ENCODE measurements at places on chromosomes 3 and 15. TPM values are rescaled to one million over a fixed set of nuclear protein-coding genes. Genes with fewer than 3 reads are reported as not detected.

TSPAN3 gene
- 419 TPM for total RNA-seq

MORF4L1 gene
- total RNA-seq: 188 TPM

NR1I2 gene
- 62.9 TPM for total RNA-seq

CEP19 gene
- total RNA-seq: 0.70 TPM

INSYN1 gene
- total RNA-seq: 0.98 TPM

DNA sequence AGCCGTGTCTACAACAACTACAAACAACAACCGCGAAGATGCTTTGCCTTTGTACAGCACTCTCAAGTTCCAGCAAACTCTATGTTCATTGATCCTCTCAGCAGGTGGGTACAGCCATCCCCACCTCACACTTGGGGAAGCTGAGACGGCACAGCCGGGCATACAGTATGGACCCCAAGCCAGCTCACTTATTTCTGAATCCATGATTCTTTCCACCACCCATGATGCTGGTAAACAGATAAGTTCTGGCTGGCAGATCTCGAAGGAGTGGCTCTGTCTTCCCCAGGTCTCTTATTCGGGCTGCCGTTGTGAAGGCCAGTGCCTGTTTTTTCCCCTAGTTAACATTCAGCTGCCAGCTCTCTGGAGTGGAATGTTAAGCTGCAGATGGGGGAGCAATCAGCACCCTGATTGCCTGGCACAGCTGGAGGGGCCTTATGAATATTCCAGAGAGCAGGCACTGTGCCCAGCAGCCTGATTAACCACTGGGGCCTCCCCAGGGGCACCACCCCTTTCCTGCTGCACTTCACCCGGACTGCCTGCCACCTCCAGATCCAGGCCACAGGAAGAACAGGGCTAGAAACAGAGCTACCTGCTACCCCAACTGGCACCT, 73.2 kb downstream of the CORO2B start:
- no peak for DNase-seq

GRCh38 chr3:186669378-186670084, 3.7 kb downstream of the HRG start:
- DNase-seq: no peak

DNA sequence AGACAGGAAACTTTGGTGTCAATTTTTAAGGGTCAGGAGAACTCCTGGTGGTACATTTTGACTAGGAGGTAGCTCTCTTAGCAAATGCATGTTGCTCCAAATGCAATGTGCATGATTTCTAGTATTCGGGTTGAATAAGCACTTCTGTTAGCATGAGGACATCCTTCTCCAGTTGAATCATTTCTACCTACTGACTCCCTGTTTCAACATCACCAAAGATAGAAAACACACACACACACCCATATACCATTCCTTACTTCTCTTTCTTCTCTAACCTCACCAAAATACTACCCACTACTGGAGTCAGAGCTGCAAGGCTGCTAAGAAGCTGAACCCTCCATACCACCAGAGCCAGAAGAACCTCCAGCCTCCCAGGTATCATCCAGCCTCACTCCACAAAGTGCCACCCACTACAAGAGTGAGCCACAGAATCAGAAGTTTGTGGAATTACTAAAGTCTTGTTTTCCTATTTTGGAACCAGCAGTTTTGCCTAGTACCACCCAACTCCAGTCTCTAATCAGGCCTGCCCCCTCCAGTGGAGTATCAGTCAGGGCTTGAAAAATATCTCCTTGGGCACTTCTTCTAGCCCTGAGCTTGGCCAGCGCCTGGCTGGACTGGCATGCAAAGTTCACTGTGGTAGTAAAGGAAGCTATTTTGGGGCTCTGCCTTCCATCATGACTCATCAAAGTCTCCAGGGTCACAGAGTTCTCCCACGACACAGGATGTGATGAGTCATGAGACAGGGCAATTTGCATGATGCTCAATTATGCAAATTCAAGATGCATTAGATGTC, 110.3 kb downstream of the CYP19A1 start:
- no peak for DNase-seq

- no peak for DNase-seq
Observed at GRCh38 chr3:133135306-133135705, 97.1 kb downstream of the TMEM108 start.

- DNase-seq: peak; percentile 85
Observed at GRCh38 chr3:58009026-58009748, 965 bp downstream of the FLNB start.
